ENCODE measurements at places on chromosomes 5 and 9. TPM values are rescaled to one million over a fixed set of nuclear protein-coding genes. Genes with fewer than 3 reads are reported as not detected.

- H3K4me1 ChIP-seq = no peaks in the 10 kb centered on the region
- H3K27me3 ChIP-seq = no peaks in the 10 kb centered on the region
- H3K4me3 ChIP-seq = no peak overlapping the region
- H3K36me3 ChIP-seq = no peaks in the 10 kb centered on the region
- no peak for DNase-seq
These were observed 23.7 kb upstream of the VDAC1 start for GRCh38 chr5:134028496-134028895.

GRCh38 chr5:179115845-179116524 lies 55.8 kb downstream of the ZNF354C start:
- no peaks in the 10 kb centered on the region for H3K4me1 ChIP-seq
- peaks cover 2% of the 10 kb centered on the region for H3K36me3 ChIP-seq
- peaks cover 3% of the 10 kb centered on the region for H3K27me3 ChIP-seq
- H3K4me3 ChIP-seq = no peak overlapping the region
- no peak overlapping the region for H3K27ac ChIP-seq

DNA sequence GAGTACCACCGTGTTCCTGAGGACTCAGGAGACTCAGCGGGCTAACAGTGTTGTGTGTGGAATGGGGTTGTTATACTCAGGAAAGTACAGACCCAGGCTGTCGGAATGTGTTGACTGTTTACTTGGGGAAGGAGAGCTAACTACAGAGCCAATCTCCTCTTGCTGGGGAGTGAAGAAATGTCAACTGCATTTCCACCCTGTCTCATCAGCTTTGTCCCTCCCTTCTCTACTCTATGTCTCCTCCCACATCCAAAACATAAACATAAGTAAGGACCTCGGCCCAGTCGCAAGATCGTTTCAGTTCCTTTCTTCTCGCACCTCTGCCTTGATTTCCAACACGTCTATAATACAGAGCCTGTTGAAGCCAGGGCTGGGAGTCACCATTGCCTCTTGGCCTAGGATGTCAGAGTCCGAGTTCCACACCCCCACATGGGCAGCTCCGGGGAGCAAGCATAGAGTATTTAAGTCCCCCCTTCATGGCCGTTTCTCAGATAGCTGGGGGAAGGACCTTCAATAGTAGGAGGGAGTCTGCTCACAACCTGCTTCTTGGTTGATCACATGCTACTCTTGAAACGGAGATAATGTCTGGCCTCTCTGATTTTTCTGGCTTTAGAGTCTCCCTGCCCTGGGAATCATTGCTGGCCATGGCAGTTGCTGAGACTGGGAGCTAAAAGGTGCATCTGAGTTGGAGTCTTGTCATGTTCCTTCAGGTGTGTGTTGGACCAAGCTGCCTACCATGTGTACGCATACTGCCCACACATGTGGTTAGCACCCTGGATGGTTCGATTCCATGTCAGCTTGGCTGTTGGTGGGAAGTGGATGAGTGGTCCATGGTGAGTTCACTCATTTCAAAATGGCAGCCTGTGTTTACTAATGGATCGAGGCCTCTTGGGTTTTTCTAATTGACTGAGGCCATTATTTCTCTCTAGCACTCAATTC lies 147.3 kb downstream of the MTX3 start:
- peaks cover 14% of the 10 kb centered on the region for H3K4me1 ChIP-seq
- no peaks in the 10 kb centered on the region for H3K36me3 ChIP-seq
- H3K27me3 ChIP-seq = peaks cover 16% of the 10 kb centered on the region

- H3K4me1 ChIP-seq = no peaks in the 10 kb centered on the region
- no peak for DNase-seq
- no peaks in the 10 kb centered on the region for H3K27me3 ChIP-seq
- no peak overlapping the region for H3K4me3 ChIP-seq
These were observed 78.5 kb upstream of the CACNA1B start for GRCh38 chr9:137798901-137799629.

POLE3 gene
- total RNA-seq = 45.0 TPM
